Central memory CD4-positive, alpha-beta T cell (primary cell): ENCODE measurements at places on chromosomes 1 and 21.

- no peak for DNase-seq
These were observed 50.0 kb downstream of the SH3GLB1 start for GRCh38 chr1:86754265-86754974.

- no peak for DNase-seq
These were observed 22.9 kb downstream of the PTPRU start for GRCh38 chr1:29258976-29259801.

- DNase-seq: no peak
These were observed 12.1 kb downstream of the PRKACB start for GRCh38 chr1:84156210-84156621.

DNA sequence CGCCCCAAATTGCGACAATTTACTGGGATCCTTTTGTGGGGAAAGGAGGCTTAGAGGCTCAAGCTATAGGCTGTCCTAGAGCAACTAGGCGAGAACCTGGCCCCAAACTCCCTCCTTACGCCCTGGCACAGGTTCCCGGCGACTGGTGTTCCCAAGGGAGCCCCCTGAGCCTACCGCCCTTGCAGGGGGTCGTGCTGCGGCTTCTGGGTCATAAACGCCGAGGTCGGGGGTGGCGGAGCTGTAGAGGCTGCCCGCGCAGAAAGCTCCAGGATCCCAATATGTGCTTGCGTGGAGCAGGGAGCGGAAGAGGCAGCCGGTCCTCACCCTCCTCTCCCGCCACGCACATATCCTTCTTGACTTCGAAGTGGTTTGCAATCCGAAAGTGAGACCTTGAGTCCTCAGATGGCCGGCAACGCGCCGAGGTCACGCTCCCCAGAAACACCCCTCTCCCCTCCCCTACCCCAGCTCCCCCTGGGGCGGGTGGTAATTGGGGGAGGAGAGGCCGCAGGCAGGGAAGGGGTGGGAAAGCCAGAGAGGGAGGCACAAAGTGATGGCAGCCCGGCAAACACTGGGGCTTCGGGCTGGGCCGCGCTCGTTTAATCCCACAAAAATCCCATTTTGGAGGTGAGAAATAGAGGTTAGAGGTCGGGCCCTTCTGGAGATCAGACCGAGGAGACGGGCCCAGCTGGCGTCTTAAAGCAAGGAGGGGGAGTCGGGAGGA lies 6.2 kb downstream of the SIM2 start:
- DNase-seq: no peak

- DNase-seq: no peak
These were observed 109.0 kb downstream of the UBE2U start for GRCh38 chr1:64312431-64312830.
